ENCODE measurements at places on chromosomes 4 and X.

DNA sequence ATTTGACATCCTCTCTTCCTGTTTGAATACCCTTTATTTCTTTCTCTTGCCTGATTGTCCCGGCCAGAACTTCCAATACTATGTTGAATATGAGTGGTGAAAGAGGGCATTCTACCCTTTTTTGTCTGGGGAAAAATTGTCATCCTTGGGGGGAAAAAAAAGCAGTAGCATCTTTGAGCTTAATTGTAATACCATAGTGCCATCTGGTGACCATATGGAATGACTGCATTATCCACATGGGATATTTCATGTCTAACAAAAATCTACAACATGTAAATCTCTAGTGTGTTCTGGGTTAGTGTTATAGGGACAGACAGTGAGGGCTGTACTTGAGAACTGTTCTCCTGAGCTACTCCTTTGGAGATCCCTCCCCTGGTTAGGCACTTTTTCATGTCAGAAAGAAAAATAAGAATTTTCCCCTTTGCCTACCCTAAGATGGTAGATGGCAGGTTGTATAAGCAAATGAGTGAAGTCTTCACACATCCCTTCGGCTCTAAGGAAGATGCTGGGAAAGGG lies 26.0 kb downstream of the CAPN6 start:
- no peak for DNase-seq

DNA sequence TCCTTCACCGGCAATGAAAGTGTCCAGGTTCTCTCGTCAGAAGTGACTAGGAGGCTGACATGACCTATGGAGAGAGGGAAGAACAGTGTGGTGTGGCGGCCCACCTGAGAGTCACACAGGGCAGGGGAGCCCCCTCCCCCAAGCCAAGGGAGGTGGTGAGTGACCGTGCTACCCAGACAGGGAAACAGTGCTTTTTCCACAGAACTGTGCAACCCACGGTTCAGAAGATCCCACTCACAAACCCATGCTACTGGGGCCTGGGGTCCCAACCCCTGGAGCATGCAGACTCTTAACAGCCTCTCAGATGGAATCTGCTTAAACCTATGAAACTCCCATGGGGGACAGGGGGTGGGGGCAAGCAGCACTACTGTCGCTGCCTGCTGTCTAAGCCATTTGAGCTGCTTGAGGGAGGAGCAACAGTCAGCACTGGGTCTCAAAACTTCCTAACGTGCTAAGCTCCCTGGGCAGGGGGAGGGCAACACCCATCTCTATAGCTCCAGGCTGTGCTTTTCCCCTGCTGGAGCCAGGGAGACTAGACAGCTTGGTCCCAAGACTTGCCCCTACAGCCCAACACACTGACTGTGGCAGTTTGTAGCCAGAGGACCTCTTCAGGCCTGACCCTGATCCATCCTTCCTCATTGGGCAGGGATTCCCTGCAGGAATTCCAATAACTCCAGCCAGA lies 850.4 kb upstream of the AADAT start:
- no peak for DNase-seq

DNA sequence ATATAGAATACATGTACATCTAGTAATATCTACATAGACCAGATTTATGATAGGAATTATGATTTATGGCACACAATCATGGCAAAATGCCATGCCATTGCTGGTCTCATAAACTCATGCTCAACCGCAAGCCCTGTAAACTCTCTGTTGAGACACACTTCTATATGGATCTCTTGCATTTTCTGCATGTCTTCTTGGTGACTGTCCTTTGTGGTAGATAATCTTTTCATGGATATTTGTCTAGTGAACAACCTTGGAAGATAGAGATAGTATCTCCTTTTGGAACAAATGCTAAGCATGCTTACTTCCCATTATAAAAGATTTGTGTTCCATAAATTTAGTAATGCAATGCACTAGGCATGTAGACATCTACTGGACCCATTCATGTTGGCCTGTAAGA lies 328.0 kb downstream of the NAF1 start:
- DNase-seq = no peak

- DNase-seq = no peak
These were observed 228.9 kb upstream of the GRID2 start for GRCh38 chr4:92074839-92075238.

GRCh38 chrX:119343856-119344255 lies 55.3 kb upstream of the SLC25A43 start:
- no peak for DNase-seq

DNA sequence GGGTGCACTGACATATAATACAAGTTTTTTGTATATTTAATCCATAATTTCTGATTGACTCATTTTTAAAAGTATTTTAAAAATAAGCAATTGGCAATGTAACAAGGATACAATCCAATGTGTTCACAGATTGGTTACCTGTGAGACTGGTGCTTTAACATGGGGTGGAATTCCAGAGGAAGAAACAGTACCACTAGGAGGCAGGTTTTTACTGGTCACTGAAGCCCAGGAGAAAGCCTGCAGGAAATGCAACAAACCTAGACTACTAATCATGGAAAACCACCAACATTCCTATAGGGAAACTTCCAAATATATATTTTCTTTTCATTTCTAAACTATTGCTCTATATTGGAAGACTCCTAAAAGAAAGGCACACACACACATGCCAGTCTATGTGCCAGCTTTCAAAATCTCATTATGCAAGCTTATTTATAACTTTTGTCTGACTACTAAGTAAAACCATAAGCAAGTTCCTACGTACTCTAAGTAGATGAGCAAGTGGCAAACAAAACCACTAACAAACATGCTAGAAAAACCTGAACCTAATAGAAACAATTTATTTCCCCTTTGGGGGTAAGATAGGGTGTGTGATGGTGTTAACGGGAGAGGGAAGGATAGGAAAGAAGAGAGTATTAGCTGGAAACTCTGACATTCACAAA lies 19.2 kb downstream of the G3BP2 start:
- no peak for DNase-seq
